ENCODE measurements at places on chromosomes 12 and 14. TPM values are rescaled to one million over a fixed set of nuclear protein-coding genes. Genes with fewer than 3 reads are reported as not detected.

SERPINA9 gene
- not detected for total RNA-seq

FAM186B gene
- 0.16 TPM for total RNA-seq

VWF gene
- 0.42 TPM for total RNA-seq

MMAB gene
- total RNA-seq: 27.9 TPM

C12orf42 gene
- total RNA-seq: not detected

LIN7A gene
- 0.42 TPM for total RNA-seq

KANSL2 gene
- total RNA-seq: 43.7 TPM

PMCH gene
- total RNA-seq: not detected

MRPL42 gene
- total RNA-seq: 43.3 TPM

LTBP2 gene
- 8.0 TPM for total RNA-seq

MYO1H gene
- not detected for total RNA-seq

JDP2 gene
- total RNA-seq: 27.3 TPM

CMTM5 gene
- total RNA-seq: not detected

WSCD2 gene
- total RNA-seq: not detected

TAS2R7 gene
- total RNA-seq: not detected

EPYC gene
- not detected for total RNA-seq

AVPR1A gene
- total RNA-seq: not detected

TSPAN19 gene
- 0.18 TPM for total RNA-seq

L3HYPDH gene
- 42.5 TPM for total RNA-seq

TOMM20L gene
- not detected for total RNA-seq

TESPA1 gene
- total RNA-seq: not detected

PDE3A gene
- total RNA-seq: 3.9 TPM

DEPDC4 gene
- 1.4 TPM for total RNA-seq

SLC7A8 gene
- total RNA-seq: 0.55 TPM

IFNG-AS1 gene
- total RNA-seq: not detected

LRRC43 gene
- 0.27 TPM for total RNA-seq

SSPN gene
- total RNA-seq: 0.54 TPM

OVCH1 gene
- not detected for total RNA-seq

RPL36AL gene
- 408 TPM for total RNA-seq

RNFT2 gene
- 2.2 TPM for total RNA-seq

GPD1 gene
- total RNA-seq: 0.19 TPM

CMA1 gene
- total RNA-seq: not detected

TMEM179 gene
- total RNA-seq: 0.35 TPM

SERPINA1 gene
- 3.1 TPM for total RNA-seq
